ENCODE measurements at places on chromosomes 4 and X.

DNA sequence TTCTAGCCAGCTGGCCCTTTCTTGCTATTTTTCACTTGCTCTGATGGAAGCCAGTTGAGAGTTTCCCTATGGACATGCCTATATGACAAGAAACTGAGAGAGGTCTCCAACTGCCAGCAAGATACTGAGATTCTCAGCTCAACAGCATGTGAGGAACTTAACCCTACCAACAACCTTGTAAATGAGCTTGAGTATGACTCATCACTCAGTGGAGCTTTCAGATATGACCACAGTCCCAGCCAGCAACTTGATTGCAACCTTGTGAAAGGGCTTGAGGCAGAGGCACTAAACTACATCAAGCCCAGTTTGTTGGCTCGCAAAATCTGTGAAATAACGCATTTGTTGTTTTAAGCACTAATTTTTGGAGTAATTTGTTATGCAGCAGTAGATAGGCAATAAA is 175.8 kb downstream of the COMMD8 start:
- DNase-seq: no peak

DNA sequence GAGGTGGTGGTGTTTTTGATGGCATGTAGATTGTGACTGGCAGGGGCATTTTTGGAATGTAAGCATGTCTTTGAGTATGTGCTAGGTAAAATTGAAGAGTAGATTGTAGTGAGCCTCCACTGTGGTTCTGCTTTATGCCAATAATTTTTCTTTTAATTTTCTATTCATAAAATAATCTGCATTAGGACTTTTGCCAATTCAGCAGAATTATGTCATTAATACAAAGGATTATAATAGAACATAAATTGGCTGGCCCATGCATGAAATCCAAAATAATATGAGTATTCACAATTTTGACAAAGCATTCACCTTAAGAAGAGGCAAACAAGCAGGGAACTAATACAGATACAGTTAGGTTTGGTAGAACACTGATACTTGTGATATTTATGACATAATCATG is 14.9 kb upstream of the TMPRSS11E start:
- DNase-seq: no peak

GRCh38 chrX:153735274-153735673 is 10.6 kb downstream of the ABCD1 start:
- DNase-seq: no peak

DNA sequence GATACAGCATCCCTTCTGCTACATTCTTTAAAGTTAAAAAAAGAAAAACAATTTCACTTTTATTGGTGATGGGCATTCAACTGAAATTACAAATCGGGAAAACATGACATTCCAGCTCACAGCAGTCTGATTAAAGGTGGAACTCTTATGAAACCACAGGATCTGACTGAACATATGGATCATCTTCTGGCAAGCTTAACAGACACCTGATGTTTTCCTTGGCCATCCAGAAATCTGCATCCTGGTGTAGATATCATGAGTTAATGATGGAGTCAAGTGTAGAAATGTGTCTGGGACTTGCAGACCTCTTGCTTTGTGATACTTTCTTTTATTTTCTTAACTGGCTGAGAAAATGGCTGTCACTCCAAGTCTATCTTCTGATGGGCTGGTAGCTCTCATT is 167.9 kb downstream of the CBR4 start:
- no peak for DNase-seq

DNA sequence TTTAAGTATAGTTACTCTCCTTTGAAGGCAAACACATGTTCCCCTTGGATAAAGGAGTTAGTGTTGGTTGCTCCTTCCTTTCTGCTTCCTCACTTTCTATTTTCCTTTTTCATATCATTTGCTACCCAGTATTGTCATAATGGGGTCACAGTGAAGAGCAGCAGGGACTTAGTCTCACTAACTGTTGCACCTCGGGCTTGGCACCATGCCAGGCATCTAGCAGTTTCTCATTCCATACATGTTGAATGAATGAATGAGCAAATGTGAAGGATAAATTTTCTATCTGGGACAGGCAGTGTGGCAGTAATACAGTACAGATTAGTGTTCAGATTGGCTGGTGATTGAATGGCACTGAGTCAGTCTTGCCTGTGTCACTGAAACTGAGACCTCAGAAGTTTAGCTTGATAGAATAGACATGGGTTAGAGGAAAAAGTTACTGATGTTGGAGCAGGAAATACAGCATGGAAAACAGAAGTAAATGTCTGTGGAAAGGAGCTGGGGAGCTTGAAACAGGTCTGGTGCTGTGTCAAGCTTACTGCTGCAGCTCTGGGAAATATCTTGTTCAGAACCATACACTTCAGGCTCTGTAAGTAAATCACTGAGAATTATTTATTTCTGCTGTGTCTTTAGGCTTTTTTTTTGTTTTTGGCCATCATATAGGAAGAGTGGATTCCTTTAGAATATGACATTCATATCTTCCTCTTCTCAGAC is 55.8 kb upstream of the PITX2 start:
- DNase-seq: no peak

DNA sequence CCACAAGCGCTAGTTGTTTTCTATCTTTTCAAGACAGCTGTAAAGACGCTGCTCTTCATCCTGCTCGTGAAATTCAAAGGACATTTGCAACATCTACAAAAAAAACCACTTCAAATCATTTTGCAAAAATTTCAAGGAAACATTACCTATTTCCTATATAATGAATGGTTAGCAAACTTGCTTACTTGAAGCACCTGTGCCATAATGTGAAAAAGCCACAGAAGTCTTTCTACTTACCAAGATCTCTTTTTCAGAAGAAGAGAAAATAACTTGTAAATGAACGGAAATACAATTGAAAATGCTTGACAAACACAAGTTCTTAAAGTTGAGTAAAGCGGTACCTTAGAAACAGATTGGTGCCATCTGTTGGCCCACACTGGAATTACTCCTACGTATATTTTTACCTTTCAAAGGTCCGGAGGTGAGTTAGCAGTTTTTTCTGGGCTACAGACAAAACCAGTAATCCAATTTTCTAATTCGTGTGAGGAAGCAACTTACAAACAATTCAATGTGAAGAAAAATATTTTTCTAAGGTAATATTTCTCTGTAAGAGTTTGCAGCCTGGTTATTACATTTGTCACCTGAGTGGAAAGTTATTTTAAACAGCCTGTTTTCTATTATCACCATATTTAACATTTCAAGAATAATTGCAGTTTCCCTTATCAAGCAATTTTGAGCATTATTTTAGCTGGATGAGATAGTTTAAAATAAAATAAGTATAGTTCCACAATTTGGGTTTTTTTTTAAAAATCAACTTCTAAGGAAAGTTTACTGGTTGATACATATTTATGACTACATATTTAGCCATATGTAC is at the start of gene TLR6:
Gene TLR6, minus strand, starts transcription at position 294 of the 814 bp plus-strand sequence. CDS start 27,344 bp downstream, outside the sequence.
- peak; percentile 53 for DNase-seq

DNA sequence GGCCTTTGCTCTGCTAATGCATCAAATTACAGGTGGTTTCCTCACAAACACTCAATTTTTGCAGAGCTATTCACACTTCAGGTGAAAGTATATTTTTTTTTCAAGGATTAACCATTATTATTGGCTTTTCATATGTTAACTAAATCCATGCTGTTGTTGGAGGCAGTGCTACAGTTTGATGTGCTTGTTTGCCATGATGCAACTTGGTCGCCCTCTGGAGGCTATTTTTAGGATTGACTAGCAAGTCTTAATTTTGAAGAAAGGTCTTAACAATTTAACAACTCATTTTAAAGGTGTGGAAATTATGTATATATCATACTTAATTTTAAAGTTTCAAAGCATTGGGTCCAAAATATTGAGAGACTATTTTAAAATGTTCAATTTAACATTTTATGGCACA is 168.8 kb upstream of the FAM47A start:
- DNase-seq: no peak

DNA sequence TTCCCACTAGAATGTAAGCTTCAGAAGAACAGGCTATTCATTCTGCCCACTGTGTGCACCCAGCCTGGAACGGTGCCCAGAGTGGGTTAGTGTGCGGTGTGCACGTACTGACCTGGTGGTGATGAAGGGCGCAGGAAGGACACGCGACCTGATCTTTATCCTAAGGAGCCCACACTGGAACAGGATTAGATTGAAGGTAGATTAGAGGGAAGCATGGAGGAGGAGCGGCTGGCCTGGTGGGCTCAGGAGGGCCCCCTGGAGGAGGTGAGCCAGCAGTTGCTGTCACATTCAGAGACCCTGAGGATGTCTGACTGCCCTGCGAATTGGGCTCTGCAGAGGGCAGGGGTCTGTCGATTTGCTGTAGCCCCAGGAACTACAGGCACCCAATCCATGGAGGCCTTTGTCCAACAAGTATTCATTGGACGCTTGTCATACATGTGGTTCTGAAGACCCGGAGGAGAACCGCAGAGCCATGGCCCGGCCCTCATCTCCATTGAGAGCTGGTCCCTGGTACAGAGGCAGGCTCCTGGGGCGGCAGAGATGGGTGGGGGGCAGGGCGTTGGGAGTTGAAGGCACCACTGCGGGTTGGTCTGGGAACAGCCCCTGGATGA is 73.2 kb downstream of the HTRA3 start:
- DNase-seq: no peak

DNA sequence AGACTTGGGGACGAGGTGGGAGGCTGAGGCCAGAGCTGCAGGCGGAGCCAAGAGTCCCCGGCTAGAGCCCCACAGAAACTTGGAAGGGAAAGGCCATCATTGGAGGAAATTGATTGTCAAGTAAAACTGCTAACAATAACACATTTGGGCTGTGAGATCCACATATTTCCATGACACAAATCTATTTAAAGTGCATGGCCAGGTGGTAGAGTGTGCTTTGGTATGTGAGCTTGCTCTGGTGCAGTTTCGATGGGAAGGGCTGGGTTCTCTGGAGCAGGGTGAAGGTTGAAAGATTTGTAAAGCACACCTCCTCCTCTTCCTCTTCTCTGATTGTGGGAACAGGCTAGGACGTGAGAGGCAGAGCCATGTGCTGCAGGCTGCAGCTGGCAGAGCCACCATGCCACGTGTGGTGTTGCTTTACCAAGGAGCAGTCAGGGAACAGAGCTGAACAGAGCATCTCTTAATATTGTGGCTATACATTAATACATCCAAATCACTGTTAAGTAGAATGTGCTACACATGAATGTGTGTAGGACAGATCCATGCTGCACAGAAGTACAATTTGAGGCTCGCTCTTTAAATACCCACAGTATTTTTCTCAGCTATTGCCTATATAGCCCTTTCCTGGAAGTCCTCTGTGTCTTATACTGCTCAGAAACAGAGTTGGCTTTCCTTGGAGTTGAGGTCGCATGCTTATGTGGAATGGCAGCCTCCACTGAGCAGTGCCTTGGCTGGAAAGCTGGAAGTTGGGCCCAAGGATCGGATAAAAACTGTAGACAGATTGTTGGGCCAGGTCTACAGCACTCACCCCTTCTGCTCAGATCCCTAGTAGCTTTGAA is 37.7 kb downstream of the FHDC1 start:
- DNase-seq: no peak

- no peak for DNase-seq
These were observed 3.8 kb downstream of the NAT8L start for GRCh38 chr4:2062808-2063524.

GRCh38 chr4:184697956-184698355 is 35.9 kb downstream of the CENPU start:
- no peak for DNase-seq

- DNase-seq: no peak
These were observed 38.0 kb downstream of the RADX start for GRCh38 chrX:106649523-106650428.

DNA sequence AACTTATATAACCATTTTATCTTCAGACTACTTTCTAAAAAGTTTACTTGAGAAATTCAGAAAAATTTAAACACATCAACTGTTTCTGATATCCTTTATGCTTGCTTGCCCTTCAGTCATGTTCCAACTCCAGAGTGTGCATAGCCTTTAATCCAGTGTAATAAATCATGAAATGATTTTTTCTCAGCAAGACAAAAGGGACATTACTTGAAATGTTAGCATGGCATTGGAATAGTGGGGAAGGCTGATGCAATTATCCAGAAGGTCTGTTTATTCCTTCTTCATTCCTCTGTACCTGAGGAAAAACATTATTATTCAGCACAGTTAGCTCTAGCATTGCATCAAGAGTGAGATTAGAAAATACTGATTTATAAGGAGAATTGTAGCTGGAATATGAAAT is 209.9 kb downstream of the SLC7A11 start:
- no peak for DNase-seq

- no peak for DNase-seq
These were observed 330.3 kb upstream of the EPHA5 start for GRCh38 chr4:66000510-66001117.

DNA sequence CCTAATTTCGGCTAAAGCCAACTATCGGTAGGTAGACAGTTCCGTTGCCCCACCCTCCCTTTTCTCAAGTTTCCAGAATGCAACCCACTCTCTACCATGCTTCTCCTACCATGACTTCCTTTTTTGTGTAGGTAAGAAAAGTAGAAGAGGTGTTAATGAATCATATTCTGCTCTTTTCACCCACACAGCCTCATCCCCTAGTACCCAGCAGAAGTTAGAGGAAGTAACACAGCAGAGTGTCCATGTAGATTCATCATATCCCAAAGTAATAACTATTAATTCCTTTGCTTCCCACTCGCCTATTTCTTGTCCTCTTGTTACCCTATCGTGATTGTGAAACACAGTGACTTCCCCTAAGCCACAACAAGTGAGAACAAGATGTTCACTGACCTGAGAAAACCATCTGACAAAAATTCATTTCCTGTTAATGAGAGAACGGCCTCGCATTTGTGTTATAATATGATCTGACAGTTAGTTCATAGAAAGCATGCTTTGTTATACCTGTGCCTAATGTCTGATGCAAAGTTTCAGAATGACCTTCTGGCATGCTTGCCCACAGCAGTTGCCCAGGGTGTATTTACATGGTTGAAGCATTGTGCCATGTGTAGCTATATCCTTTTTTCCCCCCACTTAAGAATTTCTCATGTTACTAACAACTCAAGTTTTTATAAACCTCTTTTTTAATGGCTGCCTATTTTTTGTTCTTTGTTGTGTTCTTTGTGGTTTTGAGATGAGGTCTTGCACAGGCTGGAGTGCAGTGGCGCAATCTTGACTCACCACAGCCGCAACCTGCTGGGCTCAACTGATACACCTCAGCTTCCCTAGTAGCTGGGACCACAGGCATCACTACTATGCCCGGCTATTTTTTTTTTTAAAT is 185.6 kb downstream of the RAP1GDS1 start:
- DNase-seq: no peak

GRCh38 chr4:40264995-40265909 is 68.4 kb downstream of the RHOH start:
- DNase-seq: no peak

- DNase-seq: no peak
These were observed 225.2 kb downstream of the MID1 start for GRCh38 chrX:10395179-10395578.

- no peak for DNase-seq
These were observed 414.1 kb downstream of the CENPC start for GRCh38 chr4:67131224-67131623.

DNA sequence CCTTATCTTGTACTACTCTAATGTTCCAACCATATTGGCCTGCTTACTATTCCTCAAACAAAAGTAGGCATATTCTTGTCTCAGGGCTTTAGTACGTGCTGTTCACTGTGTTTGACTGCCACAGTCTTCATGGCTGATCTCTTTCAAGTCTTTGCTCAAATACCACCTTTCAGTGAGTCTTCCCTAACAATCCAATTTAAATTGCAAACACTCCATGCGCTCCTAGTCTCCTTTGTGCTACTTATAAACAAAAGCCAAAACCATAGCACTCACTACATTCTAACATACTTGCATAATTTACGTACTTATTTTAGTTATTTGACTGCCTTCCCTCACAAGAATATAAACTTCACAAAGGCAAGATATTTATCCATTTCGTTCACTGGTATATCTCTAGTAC is 1.7 kb upstream of the ART3 start:
- DNase-seq: no peak
